ENCODE measurements at places on chromosomes 3 and 15. TPM values are rescaled to one million over a fixed set of nuclear protein-coding genes. Genes with fewer than 3 reads are reported as not detected.
A peak's percentile ranks its signal among the peaks of the same experiment; 100 is the strongest.

DNA sequence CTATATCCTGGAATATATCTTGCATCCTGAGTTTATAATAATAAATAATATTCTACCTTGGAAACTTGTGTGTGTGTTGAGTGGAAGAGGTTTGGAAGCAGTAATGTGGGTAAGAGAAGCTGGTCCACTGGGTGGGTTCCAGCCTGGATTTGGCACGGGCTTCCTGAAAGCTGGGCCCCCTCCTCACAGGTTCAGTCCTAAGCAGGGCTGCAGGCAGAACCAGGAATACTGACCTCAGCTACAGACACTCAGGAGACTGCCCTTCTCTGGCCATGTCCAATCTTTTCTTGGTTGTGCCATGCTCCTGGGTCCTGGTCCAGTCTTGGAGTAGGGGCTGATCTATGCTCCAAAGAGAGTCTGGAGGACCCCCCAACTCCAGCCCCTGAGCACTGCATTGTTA lies 4.5 kb downstream of the MYD88 start:
- peak; percentile 3 for DNase-seq
- H3K27ac ChIP-seq: no peak overlapping the region
- H3K4me1 ChIP-seq: peaks cover 41% of the 10 kb centered on the region
- peaks cover 56% of the 10 kb centered on the region for H3K36me3 ChIP-seq
- H3K27me3 ChIP-seq: peaks cover 5% of the 10 kb centered on the region

DNA sequence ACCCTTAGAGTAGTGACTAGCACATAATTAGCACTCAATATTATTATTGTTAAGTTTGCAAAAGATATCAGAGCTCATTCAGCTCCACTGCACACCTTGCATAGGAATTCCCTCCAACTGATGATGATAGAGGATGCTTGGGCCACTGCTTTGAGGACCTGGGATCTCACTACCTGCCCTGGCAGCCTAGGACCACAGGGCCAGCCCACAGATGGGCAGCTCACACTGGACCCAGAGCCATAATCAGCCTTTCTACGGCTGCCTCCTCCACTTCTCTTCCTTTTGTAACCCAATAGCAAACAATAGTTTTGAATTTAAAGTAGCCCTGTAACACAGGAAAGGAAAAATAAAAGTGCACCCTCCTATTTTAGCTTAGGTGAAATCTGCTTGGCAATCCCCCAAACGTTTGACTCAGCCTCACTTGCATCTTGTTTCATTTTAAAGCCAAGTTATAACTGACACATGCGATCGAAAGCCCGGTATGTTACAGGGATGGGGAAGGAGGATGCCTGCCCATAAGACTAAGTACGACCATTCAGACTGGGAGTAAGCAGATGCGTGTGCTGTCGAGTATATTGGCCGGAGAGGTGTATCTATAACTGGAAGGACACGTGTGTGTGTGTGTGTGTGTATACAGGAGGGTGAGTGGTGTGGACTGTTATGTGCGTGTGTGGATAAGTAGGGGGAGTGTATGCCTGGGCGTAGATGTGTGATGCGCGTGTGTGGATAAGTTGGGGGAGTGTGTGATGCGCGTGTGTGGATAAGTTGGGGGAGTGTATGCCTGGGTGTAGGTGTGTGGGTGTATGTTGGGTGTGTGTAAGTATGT lies 65.9 kb downstream of the CPN2 start:
- H3K4me3 ChIP-seq: no peak overlapping the region
- peaks cover 8% of the 10 kb centered on the region for H3K36me3 ChIP-seq
- DNase-seq: no peak
- peaks cover 36% of the 10 kb centered on the region for H3K27me3 ChIP-seq
- H3K4me1 ChIP-seq: no peaks in the 10 kb centered on the region

DNA sequence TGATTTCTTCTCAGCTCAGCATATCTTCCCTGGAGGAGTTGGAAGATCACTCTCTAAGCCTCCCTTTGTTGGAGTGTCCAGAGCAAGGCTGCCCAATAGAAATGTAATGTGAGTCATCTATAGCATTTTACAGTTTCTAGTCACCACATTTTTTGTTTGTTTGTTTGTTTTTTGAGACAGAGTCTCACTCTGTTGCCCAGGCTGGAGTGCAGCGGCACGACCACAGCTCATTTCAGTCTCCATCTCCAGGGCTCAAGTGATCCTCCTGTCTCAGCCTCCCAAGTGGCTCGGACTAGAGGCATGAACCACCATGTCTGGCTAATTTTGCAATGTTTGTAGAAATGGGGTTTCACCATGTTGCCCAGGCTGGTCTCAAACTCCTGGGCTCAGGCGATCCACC lies 21.3 kb downstream of the KLHL6 start:
- no peak overlapping the region for H3K4me3 ChIP-seq
- DNase-seq: no peak
- no peaks in the 10 kb centered on the region for H3K27me3 ChIP-seq
- H3K36me3 ChIP-seq: peaks cover 29% of the 10 kb centered on the region
- peaks cover 32% of the 10 kb centered on the region for H3K4me1 ChIP-seq
- no peak overlapping the region for H3K27ac ChIP-seq

GRCh38 chr3:182516597-182517336 lies 276.5 kb upstream of the ATP11B start:
- H3K36me3 ChIP-seq: no peaks in the 10 kb centered on the region
- H3K4me1 ChIP-seq: no peaks in the 10 kb centered on the region
- no peak for DNase-seq
- no peak overlapping the region for H3K27ac ChIP-seq
- H3K27me3 ChIP-seq: no peaks in the 10 kb centered on the region

RNU5B-1 gene
- not detected for total RNA-seq

- H3K4me1 ChIP-seq: no peaks in the 10 kb centered on the region
- no peaks in the 10 kb centered on the region for H3K27me3 ChIP-seq
- H3K36me3 ChIP-seq: no peaks in the 10 kb centered on the region
- no peak for DNase-seq
- H3K27ac ChIP-seq: no peak overlapping the region
Measured at GRCh38 chr3:55989366-55989765, 478.9 kb downstream of the ERC2 start.

APOD gene
- total RNA-seq: not detected

All from activated CD4-positive, alpha-beta memory T cell treated with anti-CD3 and anti-CD28 coated beads, Interleukin-2, amount 10 ng/mL, durations not matched to agents 7 days and 5 days (primary cell).